ENCODE measurements at places on chromosomes 16 and 17.

DNA sequence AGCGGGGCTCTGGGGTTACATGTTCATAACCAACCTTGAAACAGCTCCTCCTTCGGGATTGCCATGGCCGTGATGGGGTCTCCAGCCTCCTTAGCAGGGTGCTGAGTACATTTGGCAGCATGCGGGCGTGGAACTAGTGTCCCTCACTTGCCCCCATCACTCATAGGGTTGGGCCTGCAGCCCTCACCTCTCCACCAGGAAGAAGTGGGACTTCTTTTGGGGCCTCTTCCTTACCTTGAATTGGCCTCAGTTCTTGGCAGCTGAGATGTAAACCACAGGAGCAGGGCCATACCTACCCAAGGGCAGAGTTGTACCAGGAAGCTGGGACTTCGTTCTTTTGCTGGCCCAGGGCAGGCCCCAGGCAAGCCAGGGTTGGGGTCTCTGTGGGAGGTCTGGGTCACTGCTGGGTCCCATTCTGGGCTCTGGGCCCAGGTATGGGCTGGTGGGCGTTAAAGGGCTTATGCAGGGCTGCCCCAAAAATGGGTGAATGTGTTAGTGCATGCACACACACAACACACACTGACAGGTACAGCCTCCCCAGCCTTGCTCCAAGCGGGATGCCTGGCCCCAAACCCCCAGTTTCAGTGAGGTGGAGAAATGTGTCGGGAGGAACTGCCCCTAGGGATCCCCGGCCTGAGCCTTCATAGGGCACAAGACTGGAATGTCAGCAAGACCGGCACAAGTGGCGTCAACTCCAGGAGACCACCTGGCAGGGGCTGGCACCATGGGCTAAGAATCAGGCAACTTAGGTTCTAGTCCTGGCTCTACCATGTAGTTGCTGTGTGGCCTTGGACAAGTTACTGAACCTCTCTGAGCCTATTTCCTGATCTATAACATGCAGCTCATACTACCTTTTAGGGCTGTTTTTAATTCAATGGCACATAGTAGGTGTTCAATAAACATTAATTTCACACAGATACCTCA, 3.9 kb upstream of the KRT15 start:
- no peak for DNase-seq

- no peak for DNase-seq
These were observed 4.6 kb upstream of the PLK1 start for GRCh38 chr16:23673971-23674614.

- no peak for DNase-seq
These were observed 22.9 kb downstream of the CLUH start for GRCh38 chr17:2688351-2689342.

DNA sequence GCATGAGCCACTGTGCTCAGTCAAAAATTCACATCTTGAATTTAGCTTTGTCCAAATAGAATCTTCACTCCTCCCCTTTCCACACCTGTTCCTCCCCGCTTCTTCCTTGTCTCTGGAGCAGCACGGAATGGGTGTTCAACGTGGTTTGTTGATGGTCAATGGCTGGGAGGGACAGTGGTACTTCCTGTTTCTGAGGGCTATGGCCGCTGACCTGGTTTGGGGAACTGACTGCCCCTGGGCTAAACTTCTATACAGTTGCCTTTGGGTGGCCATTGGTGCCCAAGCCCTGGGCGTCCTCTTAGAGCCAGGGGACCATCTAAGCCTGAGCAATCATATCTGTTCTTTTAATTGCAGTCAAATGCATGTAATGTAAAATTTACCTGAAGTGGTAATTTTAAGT, 19.1 kb upstream of the WFIKKN2 start:
- DNase-seq: no peak

DNA sequence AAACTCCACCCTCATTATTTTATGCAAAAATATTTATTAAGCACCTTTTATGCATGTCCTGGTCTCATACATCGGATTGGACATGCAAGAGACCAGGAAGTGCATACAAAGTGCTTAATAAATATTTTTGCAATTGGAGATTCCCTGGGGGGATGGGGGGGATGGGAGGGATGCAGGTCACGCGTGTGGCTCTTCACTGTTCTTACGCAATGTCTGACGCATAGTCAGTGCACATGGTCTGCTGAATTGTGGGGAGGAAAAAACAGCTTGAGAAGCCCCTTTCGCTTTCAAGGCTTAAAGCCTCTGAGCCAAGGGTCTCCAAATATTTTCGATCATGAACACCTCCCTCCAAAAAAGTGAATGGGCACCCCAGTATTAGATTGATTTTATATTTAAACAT, 96.7 kb upstream of the XYLT1 start:
- no peak for DNase-seq

- DNase-seq: no peak
These were observed 43.6 kb downstream of the NFATC3 start for GRCh38 chr16:68128577-68129305.

- DNase-seq: no peak
These were observed 127.1 kb downstream of the SPAG9 start for GRCh38 chr17:50993544-50993943.

DNA sequence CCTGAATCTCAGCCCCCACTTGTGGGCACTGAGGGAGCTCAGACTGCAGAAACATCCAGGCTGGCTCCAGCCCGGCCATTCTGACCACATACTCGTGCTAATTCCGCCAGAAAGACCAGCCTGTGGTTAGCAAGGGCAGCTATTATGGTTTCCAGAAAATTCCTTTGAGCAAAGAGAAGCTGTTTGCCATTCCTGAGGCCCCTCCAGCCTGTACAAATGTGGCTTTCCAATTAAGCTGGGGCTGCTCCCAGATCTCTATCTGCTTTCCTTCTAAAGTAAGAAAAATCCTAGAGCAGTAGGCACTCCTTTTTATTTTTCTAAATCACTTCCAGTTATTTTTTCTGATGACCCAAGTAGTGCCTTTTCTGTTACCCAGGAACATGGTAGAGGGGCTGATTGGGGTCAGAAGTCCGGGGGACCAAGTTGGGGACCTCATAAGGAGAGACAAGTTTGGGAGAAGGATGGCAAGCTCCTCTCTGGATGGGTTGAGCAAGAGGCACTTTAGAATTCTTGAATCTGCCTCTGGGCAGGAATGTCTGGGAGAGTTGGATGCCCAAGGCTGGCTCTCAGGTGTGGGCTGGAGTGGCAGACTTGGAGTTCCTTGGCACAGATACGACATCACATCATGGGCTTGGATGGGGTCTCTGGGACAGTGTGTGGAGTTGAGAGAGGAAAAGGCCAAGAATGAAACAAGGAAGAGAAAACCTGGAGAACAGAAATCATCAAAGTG, 83.3 kb upstream of the TNRC6C start:
- no peak for DNase-seq

DNA sequence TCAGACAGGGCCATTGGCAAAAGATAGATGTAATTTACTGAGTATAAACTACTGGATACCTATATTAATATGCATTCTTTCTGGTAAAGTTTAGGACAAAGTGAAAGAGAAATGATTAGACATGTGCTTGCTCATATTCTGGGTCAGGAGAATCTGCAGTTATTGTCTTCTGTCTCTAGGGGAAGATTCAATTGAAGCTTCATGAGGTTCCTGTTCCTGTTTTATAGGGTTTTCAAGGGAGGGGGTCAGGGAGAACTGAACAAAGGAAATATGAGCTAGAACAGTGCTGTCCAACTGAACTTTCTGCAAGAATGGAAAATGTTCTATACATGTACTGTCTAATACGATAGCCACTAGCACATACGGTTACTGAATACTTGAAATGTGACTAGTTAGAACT, 59.3 kb upstream of the CORO6 start:
- DNase-seq: no peak

DNA sequence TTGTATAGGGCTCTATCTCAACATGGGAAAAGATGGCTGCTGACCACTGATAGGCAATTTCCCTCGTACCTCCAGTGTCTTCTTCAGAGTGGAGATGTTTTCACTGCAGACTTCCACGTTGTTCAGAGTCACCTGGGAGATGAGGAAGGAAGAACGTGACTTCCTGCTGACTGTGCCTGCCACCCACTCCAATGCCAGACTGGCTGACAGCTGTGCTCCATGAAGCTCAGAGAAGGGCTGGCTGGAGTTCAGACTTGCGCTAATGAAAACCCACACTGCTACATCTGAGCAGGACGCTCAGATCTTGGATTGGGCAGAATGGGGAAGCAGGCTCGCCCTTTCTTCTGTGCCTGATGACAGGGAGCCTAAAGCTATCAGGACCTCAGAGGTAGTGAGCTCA, 33.1 kb downstream of the COG4 start:
- no peak for DNase-seq
